ENCODE measurements at places on chromosomes 2 and 18. TPM values are rescaled to one million over a fixed set of nuclear protein-coding genes. Genes with fewer than 3 reads are reported as not detected.
A peak's percentile ranks its signal among the peaks of the same experiment; 100 is the strongest.

- no peak for DNase-seq
Measured at GRCh38 chr2:69291004-69291650, 95.9 kb downstream of the GFPT1 start.

DNA sequence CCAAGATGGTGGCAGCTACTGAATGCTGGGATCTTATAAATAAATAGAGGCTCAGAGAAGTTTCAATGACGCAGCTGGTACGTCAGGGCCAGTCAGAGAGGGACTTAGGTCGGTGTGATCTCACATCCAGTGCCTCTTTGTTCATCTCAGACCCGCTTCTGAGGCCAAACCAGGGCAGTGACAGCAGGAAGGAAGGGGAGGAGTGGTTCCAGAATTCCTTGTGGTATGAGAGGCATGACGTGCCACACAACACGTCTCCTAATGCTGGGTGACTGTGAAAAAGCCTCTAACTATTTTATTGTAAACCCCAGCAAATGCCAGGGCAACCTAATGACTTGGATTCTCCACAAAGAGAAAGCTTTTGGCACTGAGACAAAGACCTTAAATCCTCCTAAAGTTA lies 423.3 kb downstream of the LPIN1 start:
- DNase-seq: no peak

GRCh38 chr2:76288598-76288997 lies 577.9 kb upstream of the GCFC2 start:
- no peak for DNase-seq

DSG4 gene
- total RNA-seq: 0.26 TPM

- no peak for DNase-seq
Measured at GRCh38 chr2:134508391-134508790, 210.4 kb downstream of the TMEM163 start.

NYAP2 gene
- 0.09 TPM for total RNA-seq

DNA sequence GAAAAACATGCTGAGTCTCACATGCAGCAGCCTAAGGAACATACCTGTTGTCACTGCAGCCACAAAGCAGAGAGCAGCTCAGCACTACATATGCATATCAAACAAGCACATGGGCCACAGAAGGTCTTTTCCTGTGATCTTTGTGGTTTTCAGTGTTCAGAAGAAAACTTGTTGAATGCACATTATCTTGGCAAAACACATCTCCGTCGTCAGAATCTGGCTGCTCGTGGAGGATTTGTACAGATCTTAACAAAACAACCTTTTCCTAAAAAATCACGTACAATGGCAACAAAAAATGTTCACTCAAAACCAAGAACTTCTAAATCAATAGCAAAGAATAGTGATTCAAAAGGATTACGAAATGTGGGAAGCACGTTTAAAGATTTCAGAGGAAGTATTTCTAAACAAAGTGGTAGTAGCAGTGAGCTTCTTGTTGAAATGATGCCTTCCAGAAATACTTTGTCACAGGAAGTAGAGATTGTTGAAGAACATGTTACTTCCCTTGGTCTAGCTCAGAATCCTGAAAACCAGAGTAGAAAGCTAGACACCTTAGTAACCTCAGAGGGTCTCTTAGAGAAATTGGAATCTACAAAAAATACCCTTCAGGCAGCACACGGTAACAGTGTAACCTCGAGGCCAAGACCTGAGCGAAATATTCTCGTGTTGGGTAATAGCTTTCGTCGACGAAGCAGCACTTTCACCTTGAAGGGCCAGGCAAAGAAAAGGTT lies 34.1 kb downstream of the ZNF407 start:
- DNase-seq: no peak

- no peak for DNase-seq
Measured at GRCh38 chr2:164363646-164364045, 257.6 kb downstream of the GRB14 start.

GRCh38 chr2:38508311-38509039 lies 94.3 kb downstream of the HNRNPLL start:
- DNase-seq: peak; percentile 96

DNA sequence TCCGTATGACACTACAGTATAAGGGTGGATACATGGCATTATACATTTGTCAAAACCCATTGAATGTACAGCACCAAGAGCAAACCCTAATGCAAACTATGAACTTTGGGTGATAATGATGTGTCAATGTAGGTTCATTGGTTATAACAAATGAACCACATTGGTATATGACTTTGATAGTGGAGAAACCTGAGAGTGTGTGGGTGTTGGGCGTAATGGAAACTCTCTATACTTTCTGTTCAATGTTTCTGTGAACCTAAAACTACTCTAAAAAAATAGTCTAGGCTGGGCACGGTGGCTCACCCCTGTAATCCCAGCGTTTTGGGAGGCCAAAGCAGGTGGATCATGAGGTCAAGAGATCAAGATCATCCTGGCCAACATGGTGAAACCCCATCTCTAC lies 6.5 kb upstream of the ACTG2 start:
- no peak for DNase-seq

DNA sequence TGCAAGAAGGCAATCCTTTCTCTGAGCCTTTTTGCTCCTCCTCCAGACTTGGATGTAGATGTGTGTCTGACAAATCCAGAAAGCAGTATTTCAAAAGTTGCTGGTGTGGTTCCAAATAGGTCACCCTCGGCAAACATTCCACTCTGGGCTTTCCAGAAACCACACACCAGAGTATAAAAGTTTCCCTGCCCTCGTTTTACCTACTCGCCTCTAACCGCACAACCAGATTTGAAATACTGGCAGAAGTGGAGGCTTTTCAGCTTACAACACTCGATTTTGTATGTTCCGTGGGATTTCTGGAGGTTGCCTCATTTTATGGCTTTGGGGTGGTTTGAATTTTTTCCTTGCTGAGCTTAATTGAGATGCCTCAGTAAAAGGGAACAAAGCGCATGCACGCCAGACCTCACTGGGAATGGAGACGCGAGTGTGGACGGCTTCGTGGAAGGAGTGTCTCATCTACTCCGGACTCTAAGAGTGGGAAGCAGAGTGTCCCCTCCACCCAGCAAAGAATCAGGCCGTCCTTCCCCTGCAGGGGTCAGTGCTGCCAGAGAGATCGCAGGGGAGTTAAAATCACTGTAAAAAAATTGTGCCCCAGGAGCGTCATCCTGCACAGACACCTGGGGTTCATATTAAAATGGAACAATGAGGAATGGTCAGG lies 44.0 kb upstream of the RPL31 start:
- DNase-seq: no peak

SLC9A4 gene
- total RNA-seq: not detected

DNA sequence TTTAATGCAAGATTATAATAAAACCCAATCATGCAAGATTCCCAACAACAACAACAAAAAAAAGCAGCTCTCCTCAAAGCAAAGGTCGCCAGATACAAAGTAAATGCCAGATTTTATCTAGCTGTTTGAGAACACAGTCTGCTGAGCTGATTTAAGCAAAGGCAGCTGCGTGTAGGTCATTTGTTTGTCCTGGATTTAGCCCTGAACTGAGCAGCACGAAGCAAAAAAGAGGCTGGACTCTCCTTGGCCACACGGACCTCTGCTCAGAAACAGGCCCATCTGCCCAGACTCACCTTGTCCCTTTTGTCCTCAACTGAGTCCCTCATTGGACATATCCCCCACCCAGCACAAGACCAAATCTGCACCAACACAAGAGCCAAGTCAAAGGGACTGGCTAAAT lies 91.5 kb downstream of the PID1 start:
- no peak for DNase-seq

DNA sequence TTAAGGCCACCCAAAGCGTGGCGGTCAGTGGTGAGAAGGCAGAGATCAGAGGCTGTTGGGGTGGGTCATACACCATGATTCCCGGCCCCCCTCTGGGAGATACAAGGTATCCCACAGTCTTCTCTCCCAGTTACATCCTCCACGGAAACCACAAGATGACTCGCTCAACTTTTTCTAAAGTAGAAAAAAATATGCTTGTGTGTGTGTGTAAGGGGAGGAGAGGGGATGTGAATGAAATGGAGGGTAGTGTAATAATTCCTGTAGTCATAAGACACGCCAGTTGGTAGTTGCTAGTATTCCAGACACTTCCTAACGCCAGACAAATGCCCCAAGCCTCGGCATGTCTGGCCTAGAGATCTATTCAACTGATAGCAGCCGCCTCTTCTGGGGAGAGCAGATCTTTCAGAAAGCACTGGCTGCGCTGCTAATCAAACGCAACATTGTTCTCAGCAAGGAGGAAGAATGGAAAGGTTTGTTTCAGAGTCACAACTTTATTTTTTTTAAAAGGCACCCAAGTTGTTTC lies 143.5 kb downstream of the TGIF1 start:
- DNase-seq: no peak

GRCh38 chr2:57880446-57880845 lies 166.2 kb upstream of the VRK2 start:
- DNase-seq: no peak

GRCh38 chr2:224310943-224311625 lies 90.8 kb downstream of the FAM124B start:
- DNase-seq: no peak

MROH2A gene
- not detected for total RNA-seq

GRCh38 chr2:8654483-8654882 lies 27.4 kb upstream of the ID2 start:
- no peak for DNase-seq

- DNase-seq: no peak
Measured at GRCh38 chr2:44354761-44355160, 6.5 kb downstream of the PREPL start.

GRCh38 chr2:102615620-102616436 lies 3.5 kb upstream of the SLC9A2 start:
- peak; percentile 74 for DNase-seq

DNA sequence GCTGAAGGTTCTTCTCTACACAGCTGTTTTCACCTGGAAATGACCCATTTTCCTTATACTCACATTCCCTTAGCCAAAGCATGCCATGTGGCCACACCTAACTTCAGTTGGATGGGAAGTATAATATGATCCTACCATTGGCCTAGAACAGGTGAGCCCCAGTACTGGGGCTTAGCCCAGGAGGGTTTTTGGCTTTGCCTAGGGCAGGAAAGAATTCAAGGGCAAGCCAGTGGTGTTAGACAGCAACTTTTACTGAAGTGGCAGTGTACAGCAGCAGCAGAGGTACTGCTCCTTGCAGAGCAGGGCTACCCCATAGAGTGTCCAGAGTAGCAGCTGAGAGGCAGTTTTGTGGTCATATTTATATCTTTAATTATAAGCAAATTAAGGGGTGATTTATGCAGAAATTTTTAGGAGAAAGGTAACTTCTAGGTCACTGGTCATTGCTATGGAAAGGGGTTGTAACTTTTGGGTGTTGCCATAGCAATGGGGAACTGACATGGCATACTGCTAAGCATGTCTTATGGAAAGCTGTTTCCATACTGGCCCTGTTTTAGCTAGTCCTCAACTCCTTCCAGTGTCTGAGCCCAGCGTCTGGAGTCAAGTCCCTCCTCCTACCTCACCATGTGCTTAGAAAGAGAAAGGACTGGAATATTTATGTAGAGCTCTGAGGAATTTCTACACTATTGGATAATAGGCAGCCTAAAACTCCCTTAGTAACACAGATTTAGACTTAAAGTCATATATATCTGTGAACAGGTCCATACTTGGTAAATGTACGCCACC lies 109.0 kb upstream of the DTNA start:
- no peak for DNase-seq
